ENCODE measurements at places on chromosomes 1 and 21. TPM values are rescaled to one million over a fixed set of nuclear protein-coding genes. Genes with fewer than 3 reads are reported as not detected.

- DNase-seq = no peak
- H3K36me3 ChIP-seq = no peaks in the 10 kb centered on the region
- peaks cover 7% of the 10 kb centered on the region for H3K4me1 ChIP-seq
- no peak overlapping the region for H3K27ac ChIP-seq
These were observed 16.3 kb upstream of the SDHB start for GRCh38 chr1:17070163-17070525.

- H3K36me3 ChIP-seq = no peaks in the 10 kb centered on the region
- H3K27ac ChIP-seq = no peak overlapping the region
- no peak overlapping the region for H3K4me3 ChIP-seq
- no peak for DNase-seq
These were observed 31.4 kb upstream of the MYOC start for GRCh38 chr1:171683870-171684269.

GRCh38 chr1:197093226-197093885, 26.3 kb upstream of the F13B start:
- H3K4me1 ChIP-seq = no peaks in the 10 kb centered on the region
- H3K36me3 ChIP-seq = no peaks in the 10 kb centered on the region
- no peak overlapping the region for H3K27ac ChIP-seq
- H3K4me3 ChIP-seq = no peak overlapping the region
- DNase-seq = no peak

The CA6 gene
- total RNA-seq = not detected

DNA sequence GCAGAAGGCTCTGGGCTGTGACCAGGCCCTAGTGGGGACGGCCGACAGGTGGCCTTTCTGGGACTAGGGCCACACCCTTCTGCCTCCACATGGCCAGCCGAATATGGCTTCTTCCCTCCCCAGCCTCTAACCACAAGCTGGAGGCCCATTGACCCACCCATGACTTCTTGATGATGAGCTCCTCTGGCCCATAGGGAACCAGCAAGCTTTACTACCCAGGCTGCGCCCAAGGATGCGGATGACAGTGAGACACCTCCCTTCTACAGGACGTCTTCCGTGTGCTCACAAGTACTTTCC, 41.0 kb downstream of the LDLRAD2 start:
- DNase-seq = no peak
- H3K27me3 ChIP-seq = no peaks in the 10 kb centered on the region
- H3K4me3 ChIP-seq = no peak overlapping the region
- H3K36me3 ChIP-seq = no peaks in the 10 kb centered on the region
- H3K27ac ChIP-seq = no peak overlapping the region
- peaks cover 30% of the 10 kb centered on the region for H3K4me1 ChIP-seq

- H3K27me3 ChIP-seq = no peaks in the 10 kb centered on the region
- no peak for DNase-seq
- H3K4me3 ChIP-seq = no peak overlapping the region
- H3K4me1 ChIP-seq = no peaks in the 10 kb centered on the region
These were observed 139.4 kb downstream of the POU2F1 start for GRCh38 chr1:167360120-167360519.

The SNX7 gene
- total RNA-seq = 0.93 TPM

DNA sequence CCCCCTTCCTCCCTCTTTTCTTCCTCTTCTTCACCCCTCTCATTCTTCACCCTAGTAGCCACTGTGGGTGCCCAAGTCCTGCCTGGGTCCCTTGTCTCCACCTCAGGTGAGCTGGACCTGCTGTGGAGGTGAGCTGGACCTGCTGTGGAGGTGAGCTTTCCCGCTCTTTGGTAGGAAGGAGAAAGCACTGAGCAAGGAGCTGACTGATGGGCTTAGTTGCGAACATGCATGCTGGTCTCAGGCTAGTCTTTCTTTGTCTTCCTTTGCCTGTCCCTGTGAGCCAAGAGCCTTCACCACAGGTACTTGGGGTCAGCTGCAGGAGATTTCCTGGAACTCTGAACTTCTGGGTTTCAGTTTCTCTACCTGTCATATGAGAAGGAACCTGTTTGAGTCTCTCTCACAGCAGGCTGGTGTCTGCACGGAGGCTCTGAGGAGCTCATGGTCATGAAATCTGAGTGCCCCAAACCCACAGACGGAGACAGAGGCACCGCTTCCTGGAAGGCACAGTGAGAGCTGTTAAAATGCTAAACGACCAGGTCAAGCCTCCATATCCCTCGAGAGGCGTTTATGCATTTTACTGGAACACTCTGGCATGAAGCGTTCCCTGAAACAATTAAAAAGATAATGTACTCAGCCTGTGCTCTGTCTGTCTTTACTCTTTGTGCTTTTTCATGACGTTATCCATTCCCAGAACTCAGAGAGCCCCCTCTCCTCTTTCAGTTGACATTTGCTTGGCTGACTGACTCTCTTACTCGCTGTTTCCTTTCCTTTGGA, 69.5 kb downstream of the RHOU start:
- H3K36me3 ChIP-seq = no peaks in the 10 kb centered on the region
- no peak overlapping the region for H3K4me3 ChIP-seq
- H3K27me3 ChIP-seq = no peaks in the 10 kb centered on the region
- DNase-seq = no peak

- H3K4me1 ChIP-seq = no peaks in the 10 kb centered on the region
- H3K4me3 ChIP-seq = no peak overlapping the region
These were observed 104.4 kb upstream of the VANGL1 start for GRCh38 chr1:115537415-115537814.

The MAP3K21 gene
- 0.14 TPM for total RNA-seq

GRCh38 chr1:31354283-31354682, 18.6 kb downstream of the FABP3 start:
- DNase-seq = no peak
- H3K36me3 ChIP-seq = peaks cover 41% of the 10 kb centered on the region
- no peak overlapping the region for H3K27ac ChIP-seq
- no peaks in the 10 kb centered on the region for H3K4me1 ChIP-seq
- H3K4me3 ChIP-seq = no peak overlapping the region
- no peaks in the 10 kb centered on the region for H3K27me3 ChIP-seq

The SYCP1 gene
- not detected for total RNA-seq

DNA sequence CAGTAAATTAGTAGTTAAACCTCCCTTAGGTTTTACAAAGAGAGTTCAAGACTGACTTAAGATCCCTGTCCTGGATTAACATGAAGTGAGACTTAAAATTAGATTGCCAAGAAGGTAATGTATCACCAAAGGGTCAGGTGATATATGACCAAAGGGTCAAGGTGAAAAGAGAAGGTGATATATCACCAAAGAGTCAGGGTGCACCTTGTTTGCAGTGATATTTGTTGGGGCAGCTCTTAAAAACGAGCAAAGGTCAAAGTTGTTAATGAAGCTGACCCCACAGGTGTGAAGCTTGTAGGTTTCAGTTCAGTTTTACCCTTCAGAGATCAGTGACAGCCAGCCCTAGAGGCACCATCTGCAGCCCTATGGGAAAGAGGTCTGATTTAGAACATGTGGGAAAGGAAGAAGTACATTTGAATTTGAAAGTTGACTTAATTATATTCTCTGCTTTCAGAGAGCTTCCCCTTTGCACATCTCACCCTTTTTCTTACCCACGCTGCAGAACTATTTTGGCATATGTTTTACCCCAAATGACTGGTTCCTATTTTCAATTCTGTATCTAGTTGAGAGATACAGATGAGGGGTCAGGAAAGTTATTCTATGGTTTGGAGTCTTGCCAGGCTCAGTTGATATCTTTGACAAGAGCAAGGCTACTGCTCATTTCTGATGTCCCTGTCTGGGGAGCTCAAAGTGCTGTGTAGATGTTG, 170.8 kb downstream of the S1PR1 start:
- H3K4me3 ChIP-seq = no peak overlapping the region
- H3K27ac ChIP-seq = no peak overlapping the region
- no peaks in the 10 kb centered on the region for H3K36me3 ChIP-seq
- no peaks in the 10 kb centered on the region for H3K27me3 ChIP-seq
- peaks cover 14% of the 10 kb centered on the region for H3K4me1 ChIP-seq
- DNase-seq = no peak

Measured in natural killer cell (primary cell).